ENCODE measurements at places on chromosomes 2 and 18. TPM values are rescaled to one million over a fixed set of nuclear protein-coding genes. Genes with fewer than 3 reads are reported as not detected.

- H3K4me1 ChIP-seq: no peaks in the 10 kb centered on the region
- no peaks in the 10 kb centered on the region for H3K36me3 ChIP-seq
- H3K4me3 ChIP-seq: no peak overlapping the region
- no peaks in the 10 kb centered on the region for H3K27me3 ChIP-seq
These were observed 6.0 kb upstream of the GPR55 start for GRCh38 chr2:230930928-230931555.

DNA sequence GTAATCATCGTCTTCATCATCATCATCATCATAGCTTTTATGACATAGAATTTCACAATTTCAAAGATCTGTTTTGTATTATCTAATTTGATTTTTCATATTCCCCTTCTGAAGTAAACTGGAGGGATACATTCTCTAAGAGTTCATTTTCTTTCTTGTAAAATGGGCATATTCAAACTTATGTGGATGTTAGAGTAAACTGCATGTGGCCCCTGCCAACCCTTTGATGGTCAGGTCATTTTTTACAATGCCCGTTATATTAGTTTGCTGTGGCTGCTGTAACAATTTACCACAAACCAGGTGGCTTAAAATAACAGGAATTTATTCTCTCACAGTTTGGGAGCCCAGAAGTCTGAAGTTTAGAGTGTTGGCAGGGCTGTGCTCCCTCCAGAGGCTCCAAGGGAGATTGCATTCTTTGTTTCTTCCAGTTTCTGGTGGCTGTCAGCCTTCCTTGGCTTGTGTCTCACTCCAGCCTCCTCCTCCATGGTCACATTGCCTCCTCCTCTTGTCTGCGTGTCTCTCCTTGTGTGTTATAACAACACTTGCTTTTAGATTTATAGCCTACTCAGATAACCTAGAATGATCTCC is 127.5 kb upstream of the MMADHC start:
- no peaks in the 10 kb centered on the region for H3K36me3 ChIP-seq
- H3K27me3 ChIP-seq: no peaks in the 10 kb centered on the region
- peaks cover 10% of the 10 kb centered on the region for H3K4me1 ChIP-seq
- H3K27ac ChIP-seq: no peak overlapping the region
- H3K4me3 ChIP-seq: no peak overlapping the region

- no peak overlapping the region for H3K4me3 ChIP-seq
- H3K4me1 ChIP-seq: no peaks in the 10 kb centered on the region
- H3K27ac ChIP-seq: no peak overlapping the region
- DNase-seq: no peak
- H3K27me3 ChIP-seq: no peaks in the 10 kb centered on the region
- H3K36me3 ChIP-seq: no peaks in the 10 kb centered on the region
These were observed 12.7 kb upstream of the SERPINB7 start for GRCh38 chr18:63762518-63762917.

Gene SCN9A
- total RNA-seq: 8.8 TPM

Gene UGT1A3
- not detected for total RNA-seq

Gene FBXO48
- total RNA-seq: 1.1 TPM

DNA sequence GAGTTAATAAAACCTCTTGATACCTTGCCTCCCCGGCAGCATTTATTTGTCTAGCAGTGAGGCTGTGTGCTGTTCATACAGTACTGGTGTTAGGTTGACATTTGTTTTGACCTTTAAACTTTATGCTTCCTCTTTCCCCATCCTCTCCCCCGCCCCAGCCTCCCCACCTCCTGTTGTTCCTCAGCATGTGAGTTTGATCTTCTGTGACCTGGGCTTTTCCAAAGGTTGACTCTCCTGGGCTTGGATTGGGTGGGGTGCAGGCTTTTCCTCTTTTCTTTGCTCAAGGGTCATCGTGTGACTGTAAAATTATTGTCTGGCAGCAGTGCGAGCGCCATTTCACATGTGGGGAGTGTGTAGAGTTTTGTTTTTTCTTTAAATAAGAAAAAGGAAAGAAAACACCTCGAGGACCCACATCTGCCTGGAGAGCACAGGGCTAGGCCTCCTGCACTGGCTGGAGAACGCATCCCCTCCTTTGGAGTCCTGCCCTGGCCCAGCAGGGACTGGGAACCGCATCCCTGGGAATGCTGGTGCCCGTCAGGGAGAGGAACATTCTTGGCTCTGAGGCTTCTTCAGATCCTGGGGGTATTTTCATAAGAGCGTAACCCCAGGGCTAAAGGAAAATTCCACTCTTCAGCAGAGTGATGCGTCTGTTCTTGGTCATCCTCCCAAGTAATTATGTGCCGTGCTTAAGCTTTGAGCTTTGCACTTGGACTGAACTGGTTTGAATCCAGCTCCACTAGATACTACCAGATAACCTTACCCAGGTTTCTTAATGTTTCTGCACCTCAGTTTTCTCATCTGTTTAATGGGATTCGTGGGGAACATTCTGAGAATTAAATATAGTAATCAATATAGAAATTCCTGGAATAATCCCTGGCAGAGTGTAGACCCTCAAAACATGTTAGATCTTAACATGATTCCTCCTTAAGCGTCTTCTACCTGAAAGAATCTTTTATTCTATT is 91.5 kb downstream of the SETBP1 start:
- no peak for DNase-seq
- H3K4me3 ChIP-seq: no peak overlapping the region

- no peaks in the 10 kb centered on the region for H3K27me3 ChIP-seq
- peaks cover 12% of the 10 kb centered on the region for H3K4me1 ChIP-seq
- H3K36me3 ChIP-seq: no peaks in the 10 kb centered on the region
- DNase-seq: no peak
These were observed 200.7 kb upstream of the TNP1 start for GRCh38 chr2:217060516-217060915.

- no peaks in the 10 kb centered on the region for H3K27me3 ChIP-seq
- H3K4me3 ChIP-seq: no peak overlapping the region
- peaks cover 61% of the 10 kb centered on the region for H3K4me1 ChIP-seq
- no peak for DNase-seq
These were observed 4.9 kb downstream of the NEB start for GRCh38 chr2:151729415-151729811.

- H3K27me3 ChIP-seq: no peaks in the 10 kb centered on the region
- DNase-seq: no peak
- no peak overlapping the region for H3K27ac ChIP-seq
- H3K36me3 ChIP-seq: no peaks in the 10 kb centered on the region
- no peak overlapping the region for H3K4me3 ChIP-seq
These were observed 22.2 kb upstream of the EPC2 start for GRCh38 chr2:148622366-148622765.

Gene HOXD8
- total RNA-seq: not detected

GRCh38 chr18:61893971-61894750 is 1.4 kb upstream of the RNF152 start:
- peaks cover 21% of the 10 kb centered on the region for H3K4me1 ChIP-seq
- H3K4me3 ChIP-seq: peak overlapping the region; percentile 89
- no peak overlapping the region for H3K27ac ChIP-seq
- peaks cover 50% of the 10 kb centered on the region for H3K27me3 ChIP-seq

DNA sequence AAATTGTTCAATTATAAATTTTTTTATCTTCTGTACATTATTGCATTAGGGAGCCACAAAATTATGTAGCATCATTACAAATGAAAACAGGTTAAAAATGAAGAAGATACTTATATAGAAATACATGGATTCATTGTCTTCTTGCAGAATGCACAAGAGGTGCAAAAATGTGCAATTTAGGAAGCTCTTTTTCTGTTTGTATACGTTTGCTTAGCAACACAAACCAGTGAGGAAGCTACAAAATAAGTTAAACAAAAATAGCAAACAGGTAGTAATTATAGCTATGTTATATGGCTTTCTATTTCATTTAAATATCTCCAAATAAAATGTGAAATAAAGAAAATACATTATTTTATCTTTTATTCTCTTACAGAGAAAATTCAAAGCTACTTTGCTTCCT is 177.6 kb upstream of the SESTD1 start:
- H3K27me3 ChIP-seq: no peaks in the 10 kb centered on the region
- H3K4me1 ChIP-seq: peaks cover 58% of the 10 kb centered on the region
- DNase-seq: no peak
- no peaks in the 10 kb centered on the region for H3K36me3 ChIP-seq
- H3K4me3 ChIP-seq: no peak overlapping the region

DNA sequence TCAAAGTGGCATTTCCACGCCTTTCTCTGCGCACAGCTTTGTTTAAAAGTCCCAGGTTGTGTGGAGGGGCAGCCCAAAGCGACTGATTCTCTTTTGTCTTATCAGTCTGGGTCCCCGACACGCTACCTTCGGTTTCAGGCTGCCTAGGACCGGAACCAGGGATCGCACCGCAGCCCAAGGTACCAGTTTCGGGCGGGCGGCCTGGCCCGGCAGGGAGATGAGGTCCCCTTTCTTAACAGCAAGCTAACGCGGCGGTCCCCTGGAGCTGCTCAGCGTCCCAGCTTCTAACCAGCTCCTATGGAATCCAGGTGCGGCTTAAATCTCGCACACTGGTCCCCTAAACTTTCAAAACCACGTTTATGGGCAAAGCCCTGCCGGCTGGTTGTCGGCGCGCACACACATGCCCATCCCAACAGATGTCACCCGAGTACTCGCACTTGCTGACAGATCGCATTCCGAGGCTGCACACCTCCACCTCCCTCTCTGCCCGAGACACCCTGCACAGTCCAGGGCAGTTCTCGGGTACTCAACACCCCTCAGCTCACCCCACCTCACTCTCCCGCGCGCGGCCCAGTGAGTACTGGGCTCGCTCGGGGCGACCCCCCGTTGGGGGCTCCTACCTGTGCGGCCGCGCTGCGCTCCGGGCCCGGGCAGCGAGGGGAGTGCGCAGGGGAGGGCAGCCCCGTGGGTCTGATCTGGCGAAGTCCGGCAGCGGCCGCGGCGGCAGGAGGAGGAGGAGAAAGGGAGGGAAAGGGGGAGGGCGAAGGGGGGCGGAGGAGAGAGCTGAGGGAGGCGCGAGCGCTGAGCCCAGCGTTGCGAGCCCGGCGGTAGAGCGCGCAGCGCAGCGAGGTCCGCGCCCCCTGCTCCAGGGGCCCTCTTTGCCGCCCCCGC is at the start of gene EFEMP1:
EFEMP1 (minus strand) TSS at position 692 of the 891 bp plus-strand sequence. CDS start 1,342 bp downstream, outside the sequence.
- H3K27ac ChIP-seq: no peak within 1 kb of the TSS
- H3K27me3 ChIP-seq: peaks cover 45% of the 10 kb centered on the region
- peak within 1 kb of the TSS; percentile 68 for H3K4me3 ChIP-seq
- no peaks in the 10 kb centered on the region for H3K36me3 ChIP-seq
- DNase-seq: peak; percentile 89

GRCh38 chr2:234488913-234489451 is 7.9 kb downstream of the ARL4C start:
- H3K27ac ChIP-seq: no peak overlapping the region
- H3K27me3 ChIP-seq: no peaks in the 10 kb centered on the region
- DNase-seq: no peak
- no peak overlapping the region for H3K4me3 ChIP-seq

Gene TXNDC2
- total RNA-seq: not detected

Gene REG1A
- not detected for total RNA-seq

Gene SCG2
- total RNA-seq: 0.31 TPM

- H3K4me1 ChIP-seq: no peaks in the 10 kb centered on the region
- no peak overlapping the region for H3K4me3 ChIP-seq
- no peak overlapping the region for H3K27ac ChIP-seq
These were observed 105.7 kb upstream of the TEX51 start for GRCh38 chr2:126792993-126793392.

Gene FAM124B
- total RNA-seq: 6.8 TPM

- H3K27me3 ChIP-seq: no peaks in the 10 kb centered on the region
- peaks cover 8% of the 10 kb centered on the region for H3K4me1 ChIP-seq
- no peaks in the 10 kb centered on the region for H3K36me3 ChIP-seq
- no peak for DNase-seq
- H3K27ac ChIP-seq: no peak overlapping the region
These were observed 119.1 kb downstream of the UXS1 start for GRCh38 chr2:106075048-106075447.

DNA sequence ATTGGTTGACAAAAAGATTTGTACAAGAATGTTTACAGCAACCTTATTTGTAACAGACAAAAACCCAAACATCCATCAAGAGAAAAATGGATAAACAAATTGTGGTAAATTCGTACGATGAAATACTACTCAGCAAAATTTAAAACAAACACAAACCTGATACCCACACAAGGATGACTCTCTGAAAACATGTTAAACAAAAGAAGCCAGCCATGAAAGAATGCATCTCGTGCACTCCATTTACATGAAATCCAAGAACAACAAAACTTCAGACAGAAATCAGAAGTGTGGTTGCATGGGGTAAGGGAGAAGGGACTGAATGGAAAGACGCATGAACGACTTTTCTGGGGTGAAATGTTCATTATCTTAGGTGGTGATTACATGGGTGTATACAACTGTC is 93.4 kb downstream of the SLC25A12 start:
- no peak overlapping the region for H3K4me3 ChIP-seq
- no peaks in the 10 kb centered on the region for H3K36me3 ChIP-seq
- no peak for DNase-seq
- H3K4me1 ChIP-seq: peaks cover 1% of the 10 kb centered on the region
- no peak overlapping the region for H3K27ac ChIP-seq
- no peaks in the 10 kb centered on the region for H3K27me3 ChIP-seq

GRCh38 chr18:48542513-48543181 is 3.8 kb downstream of the CTIF start:
- H3K27me3 ChIP-seq: peaks cover 24% of the 10 kb centered on the region
- peak overlapping the region; percentile 48 for H3K27ac ChIP-seq
- H3K4me3 ChIP-seq: peak overlapping the region; percentile 22
- DNase-seq: peak; percentile 50

DNA sequence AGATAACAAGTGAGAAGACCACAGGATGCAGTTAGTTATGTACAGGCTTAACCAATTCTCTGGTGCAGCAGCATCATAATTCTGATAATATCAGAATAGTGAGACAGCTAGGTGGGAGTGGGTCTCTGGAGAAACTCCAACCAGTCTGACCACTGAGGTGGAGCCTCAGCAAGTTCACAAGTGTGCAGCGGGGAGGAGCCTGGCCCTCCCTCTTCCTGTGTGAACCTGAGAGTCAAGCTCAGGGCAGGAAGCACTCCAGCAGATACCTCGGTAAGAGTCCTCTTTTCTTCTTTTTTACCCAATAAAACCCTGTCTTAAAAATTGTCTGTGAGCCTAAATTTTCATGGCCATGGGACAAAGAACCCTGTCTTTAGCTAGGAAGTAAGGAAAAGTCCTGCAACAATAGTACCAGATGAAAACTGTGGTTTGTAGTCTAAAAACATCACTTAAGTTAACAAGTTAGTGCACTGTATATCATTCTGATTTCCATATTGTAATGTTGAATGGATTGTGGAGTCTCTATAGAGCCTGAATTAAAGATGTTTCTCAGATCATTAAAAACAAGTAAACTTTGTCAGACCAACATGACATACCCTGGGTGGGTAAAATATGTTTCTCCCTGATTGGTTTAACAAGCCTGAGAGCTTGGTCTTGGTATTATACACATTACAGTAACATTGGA is 370.8 kb downstream of the TMEM182 start:
- no peaks in the 10 kb centered on the region for H3K4me1 ChIP-seq
- no peak overlapping the region for H3K27ac ChIP-seq
- H3K36me3 ChIP-seq: no peaks in the 10 kb centered on the region
- H3K4me3 ChIP-seq: no peak overlapping the region
